Stimulated activated CD8-positive, alpha-beta memory T cell treated with anti-CD3 and anti-CD28 coated beads, Interleukin-15, amount 100 ng/mL, for 24 hours (primary cell): ENCODE measurements at places on chromosomes 13 and 19.

- no peak for DNase-seq
These were observed 507 bp downstream of the COL4A1 start for GRCh38 chr13:110306340-110306959.

DNA sequence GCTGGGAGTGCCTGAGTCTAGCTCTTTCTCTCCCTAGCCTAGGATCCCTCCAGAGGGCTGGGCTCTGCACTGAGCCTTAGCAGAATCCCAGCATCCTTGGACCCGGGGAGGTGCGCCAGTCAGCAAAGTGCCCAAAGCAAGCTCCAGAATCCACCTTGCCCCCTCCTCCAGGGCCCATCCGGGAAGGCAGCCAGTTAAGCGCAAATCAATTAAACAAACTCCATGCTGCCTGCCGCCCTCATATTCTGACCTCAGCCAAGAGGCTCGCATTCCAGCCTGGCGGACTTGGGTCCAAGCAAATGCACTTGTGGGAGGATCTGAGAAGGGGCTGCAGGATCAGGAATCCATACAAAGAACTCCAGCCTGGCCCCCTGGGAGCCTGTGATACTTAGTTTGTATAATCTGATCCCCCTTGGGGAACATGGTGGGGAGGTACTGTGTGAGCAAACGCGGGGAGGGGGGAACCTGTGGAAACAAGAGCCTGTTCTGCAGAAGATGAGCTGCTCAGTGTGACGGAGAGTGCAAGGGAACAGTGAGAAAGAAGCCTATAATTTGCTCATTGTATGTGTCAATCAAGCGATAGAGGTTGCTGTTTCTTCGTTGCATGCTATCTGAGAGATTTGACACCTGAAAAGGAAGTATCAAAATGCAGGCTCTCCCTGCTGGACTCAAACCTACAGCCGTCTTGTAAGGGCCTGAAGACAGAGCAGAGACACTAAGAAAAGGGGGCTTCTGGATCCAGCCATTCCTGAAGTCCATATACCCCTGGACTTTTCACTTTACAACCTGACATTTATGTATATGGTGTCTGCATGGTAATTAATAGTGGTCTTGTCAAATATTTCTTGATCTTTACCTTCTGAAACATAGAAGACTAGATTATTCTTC is 29.4 kb downstream of the ZNRF4 start:
- DNase-seq: no peak

DNA sequence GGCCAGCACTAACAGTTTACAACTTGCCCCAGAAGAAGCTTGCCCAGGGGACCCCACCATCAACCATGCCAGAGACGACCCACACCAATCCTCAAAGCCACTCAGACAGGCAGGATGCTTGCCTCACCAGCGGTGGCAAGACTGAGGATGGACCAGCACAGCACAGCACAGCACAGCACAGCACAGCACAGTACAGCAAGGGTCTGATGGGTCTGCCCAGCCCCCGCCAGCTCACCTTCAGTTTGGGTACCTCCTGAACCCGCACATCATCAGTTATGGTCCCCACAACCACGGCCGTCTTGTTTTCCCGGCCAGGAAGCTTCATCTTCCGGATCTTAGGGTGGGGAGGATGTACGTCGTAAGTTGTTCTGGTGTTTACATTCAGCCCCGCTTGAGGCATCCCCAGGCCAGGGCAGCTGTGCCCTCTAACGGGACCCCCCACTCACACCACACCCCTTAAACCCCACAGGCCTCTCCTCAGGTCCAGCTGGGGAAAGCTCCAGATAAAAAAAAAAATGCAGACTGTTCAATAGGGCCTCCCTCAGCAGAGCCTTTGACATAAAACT is 1.7 kb upstream of the FAM83E start:
- DNase-seq: no peak

GRCh38 chr13:31742097-31742734 is 2.9 kb downstream of the RXFP2 start:
- DNase-seq: peak; percentile 32

DNA sequence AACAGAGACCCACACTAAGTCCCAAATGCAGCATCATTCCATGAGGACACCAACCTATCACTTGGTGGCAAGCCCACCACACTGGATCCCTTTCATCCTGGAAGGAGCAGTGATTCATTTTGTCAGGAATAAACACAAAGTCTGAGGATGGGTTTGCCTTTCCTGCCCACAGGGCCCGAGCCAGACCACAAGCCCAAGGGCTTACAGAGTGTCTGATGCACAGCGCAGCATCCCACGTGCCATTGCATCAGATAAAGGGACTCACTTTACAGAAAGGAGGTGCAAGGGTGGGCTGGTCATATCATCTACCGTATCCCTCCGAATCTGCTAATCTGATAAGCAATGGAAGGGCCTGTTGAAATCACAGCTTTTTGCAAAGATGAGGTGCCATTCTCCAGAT is 12.2 kb upstream of the KCTD15 start:
- no peak for DNase-seq

DNA sequence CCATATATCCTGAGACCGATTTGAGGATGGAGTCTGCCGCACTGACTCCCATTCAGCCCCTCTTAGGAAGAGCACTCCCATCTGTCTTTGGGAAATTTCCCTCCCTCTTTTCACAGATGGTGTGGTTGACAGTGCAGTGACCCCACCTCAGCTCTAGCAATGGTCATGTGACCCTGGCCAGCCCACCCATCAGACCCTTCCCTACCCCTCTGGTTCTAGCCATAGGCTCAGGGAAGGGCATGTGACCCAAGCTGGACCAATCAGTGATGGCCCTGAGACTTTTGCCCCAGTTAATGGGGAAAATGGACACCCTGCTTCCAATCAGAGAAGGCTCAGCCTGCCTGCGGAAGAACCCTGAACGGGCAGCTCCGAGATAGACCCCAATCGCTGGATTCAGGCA is 26.3 kb downstream of the IL12RB1 start:
- DNase-seq: no peak
